ENCODE measurements at places on chromosomes 6 and 20. TPM values are rescaled to one million over a fixed set of nuclear protein-coding genes. Genes with fewer than 3 reads are reported as not detected.

The BHLHE23 gene
- not detected for total RNA-seq

The JPH2 gene
- not detected for total RNA-seq

The FERMT1 gene
- 0.22 TPM for total RNA-seq

DNA sequence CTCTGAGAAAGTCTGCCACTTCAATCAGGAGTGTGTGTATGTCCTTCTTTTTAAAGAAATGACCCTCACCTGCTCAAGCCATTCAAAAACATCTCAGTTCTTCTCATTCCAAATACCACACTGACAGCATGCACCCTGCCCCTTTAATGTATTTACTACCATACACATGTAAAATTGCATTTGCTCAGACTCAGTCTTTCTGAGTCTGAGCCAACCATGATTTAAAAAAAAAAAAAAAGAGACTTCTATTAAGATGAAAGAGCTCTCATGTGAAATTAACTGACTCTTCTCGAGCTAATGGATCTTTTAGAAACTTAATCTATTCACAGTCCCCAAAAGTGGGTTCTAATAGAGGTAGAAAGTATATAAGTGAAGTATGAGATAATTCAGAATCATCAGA is 1.4 kb upstream of the FILIP1 start:
- DNase-seq: no peak

DNA sequence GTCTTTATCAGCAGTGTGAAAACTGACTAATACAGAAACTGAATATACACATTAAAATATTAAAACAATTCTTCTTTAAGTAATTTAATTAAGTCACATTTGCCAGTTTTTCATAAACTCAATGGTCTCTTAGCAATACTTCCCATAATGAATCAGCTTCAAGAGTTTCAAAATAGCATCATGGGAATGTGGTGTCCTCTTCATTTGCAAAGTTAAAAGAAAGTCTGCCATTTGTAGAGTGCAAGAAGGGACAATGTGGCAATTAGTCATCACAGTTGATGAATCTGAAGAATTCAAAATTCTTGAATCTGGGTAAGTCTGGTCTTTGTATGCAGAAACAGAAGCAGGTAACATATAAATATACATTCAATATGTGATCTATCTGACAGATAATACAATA is 38.7 kb downstream of the SYNE1 start:
- DNase-seq: no peak

DNA sequence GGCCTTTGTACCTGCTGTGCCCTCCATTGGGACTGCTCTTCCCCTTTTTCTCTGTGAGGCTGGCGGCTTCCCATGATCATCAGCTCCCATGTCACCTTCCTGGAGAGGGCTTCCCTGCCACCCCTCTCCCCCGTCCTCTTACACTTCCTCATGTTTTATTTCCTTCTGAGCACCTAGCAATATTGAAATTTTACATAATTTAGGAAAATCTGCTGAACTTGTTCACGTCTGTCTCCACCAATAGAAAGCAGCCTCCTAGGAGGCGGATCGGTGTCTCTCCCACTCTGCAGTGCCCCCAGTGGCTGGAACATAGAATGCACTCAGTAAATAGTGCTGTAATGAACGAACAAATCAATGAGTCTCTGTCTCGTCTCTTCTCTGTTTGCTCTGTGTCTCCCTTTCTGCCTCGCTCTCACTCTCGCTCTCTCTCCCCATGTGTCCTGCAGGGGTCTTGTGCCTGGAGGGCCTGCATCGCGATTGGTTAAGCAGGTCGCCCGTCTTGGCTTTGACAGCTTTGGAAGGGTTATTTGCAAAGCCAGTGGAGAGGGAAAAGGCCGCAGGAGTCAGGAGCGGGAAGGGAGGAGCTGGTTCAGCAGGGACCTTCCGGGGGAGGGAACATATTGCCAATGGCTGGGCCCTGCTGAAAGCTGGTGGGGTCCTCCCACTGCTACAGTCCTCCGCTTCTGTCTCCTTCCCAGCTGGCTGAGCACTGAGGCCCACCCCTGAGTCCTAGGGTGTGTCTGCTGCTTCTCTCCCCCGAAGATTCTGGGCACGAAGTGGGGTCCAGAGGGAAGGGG is 12.1 kb upstream of the OCSTAMP start:
- DNase-seq: peak; percentile 38

DNA sequence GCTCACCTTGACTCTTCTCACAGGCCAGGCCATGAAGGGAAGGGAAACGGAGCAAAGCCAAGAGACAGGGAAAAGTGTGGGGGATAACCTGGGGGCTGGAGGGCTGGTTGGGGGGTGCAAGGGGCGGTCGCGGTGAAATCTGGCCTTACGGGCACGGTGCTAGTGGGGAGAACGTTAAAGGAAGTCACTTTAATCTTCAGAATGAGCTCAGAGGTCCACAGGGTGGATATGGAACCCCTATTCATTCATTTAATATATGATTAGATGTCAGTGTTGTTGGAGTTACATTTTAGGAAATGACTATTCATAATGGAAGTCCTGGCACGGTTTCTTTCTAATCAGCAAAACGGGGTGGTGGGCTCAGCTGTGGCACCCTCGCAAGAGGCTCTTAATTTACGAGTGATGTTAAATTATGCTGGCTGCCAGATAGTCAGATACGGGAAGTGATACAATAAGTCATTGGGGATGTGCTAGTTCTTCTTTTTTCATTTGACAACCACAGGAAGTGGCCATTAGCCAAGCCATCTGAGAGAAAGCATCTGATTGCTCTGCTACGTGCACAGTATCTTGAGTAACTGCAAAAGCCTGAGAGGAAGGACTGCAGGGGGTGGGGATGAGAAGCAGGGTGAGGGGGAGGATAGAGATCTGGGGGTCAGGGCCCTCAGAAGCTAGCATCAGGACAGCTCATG is 253.0 kb downstream of the QKI start:
- DNase-seq: peak; percentile 9
